RPMI8226 (cell line): ENCODE measurements at places on chromosomes 11 and 22.

GRCh38 chr22:38266120-38266519, 6.7 kb downstream of the TMEM184B start:
- DNase-seq: no peak

DNA sequence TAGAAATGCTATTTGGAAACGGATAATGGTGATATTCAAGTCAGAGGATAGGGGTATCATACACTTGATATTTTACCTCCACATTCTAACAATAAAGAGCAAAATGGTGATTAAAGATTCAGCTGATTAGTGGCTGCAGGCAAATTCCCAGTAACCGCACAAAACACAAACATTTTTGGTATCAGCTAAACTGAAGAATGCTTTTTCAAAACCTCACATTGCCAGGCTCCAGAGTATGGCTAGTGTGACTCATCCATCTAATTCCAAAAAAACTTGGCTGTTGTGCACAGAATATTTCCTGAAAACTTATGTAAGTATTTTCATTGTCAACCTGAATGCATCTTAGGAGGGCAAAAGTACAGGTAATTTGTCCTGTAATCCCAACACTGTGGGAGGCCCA, 10.9 kb downstream of the SRPRA start:
- DNase-seq: no peak

DNA sequence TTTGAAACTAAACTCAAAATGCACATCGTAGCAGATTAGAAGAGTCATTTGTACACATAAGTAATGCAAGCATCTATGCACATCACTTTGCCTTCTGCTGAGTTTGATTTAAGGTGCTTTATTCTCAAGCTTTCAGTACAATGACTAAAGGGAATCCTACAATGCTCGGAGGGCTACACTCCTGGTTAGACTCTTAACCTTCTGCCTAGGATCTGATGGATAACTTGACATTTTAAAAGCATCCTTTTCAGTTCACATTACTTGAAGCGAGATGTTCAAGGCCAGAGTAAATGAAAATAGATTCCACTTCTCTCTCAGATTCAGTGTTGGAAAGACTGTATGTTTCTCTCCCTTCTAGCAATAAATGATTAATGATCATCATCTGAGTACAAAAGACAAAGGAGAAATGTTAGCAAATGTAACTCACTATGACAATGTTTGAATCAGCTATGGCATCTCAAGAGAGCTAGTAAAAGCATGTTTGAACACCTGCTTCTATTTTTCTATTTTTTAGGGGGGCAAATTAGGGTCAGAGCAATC, 259.2 kb upstream of the ANO3 start:
- DNase-seq: no peak

GRCh38 chr22:46233231-46233630, 16.9 kb downstream of the CDPF1 start:
- DNase-seq: no peak

DNA sequence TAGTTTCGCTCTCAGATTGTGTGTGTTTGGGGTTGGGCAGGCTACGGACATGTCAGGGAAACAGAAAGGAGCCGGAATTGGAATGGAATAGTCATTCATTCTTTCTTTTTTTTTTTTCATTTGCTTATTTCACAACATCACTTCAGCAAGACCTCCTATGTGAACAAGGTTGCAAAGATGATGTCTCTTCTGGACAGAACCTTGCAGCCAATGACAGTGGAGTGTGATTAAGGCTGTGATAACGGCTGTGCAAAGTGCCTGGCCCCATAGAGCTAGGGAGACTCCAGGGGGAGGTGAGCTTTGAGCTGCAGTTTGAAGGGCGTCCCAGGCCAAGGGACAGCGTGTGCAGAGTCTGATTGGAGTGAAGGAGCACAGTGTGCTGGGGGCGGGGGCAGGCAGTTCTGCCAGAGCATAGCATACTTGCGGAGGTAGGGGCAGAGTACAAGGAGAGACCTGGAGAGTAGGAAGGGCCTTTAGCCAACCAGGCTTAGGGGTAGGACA, 3.4 kb downstream of the TIGD3 start:
- DNase-seq: no peak

- no peak for DNase-seq
Observed at GRCh38 chr11:28346721-28347120, 238.5 kb downstream of the METTL15 start.

DNA sequence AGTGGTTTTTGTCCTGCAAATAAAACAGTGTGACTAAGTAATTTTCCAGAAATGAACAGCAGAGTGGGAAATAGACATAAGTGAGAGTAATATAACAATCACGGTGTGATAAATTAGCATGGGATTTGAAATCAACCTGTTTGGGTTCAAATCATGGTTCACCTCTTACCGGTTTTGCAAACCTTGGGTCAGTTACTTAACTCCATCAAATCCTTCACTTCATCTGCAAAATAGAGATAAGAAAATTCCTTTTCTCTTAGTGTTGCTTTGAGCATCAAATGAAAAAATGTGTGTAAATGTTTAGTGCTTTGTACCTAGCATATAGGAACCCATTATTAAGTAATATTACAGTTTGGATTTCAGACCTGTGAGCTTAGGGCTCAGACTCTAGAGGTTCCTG, 152.2 kb downstream of the TEAD1 start:
- DNase-seq: no peak

DNA sequence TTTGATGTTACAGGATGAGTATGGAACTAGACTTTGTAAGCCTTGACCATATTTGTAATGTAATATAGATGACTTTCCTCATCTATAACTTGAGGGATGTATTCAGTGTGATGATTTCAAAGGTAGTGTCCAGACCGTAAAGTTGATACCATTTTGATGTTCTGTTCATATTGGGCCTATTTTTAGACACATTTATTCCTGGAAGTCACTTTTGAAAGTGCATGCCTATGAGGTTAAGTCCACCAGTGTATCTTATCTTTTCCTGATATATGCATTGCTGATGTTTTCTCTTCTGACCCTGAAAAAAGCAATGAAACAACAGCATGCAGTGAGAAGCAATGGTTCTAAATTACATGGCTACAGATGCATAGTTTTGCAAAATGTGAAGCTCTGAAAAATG, 244.7 kb upstream of the PDGFD start:
- no peak for DNase-seq

DNA sequence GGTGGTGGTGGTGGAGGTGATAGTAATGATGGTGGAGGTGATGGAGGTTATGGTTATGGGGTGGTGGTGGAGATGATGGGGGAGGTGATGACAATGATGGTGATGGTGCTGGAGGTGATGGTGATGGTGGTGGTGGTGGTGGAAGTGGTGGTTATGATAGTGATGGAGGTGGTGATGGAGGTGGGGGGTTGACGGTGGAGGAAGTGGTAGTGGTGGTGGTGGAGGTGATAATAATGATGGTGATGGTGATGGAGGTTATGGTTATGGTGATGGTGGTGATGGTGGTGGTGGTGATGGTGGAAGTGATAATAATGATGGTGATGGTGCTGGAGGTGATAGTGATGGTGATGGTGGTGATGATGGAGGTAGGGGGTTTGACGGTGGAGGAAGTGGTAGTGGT, 16.9 kb upstream of the WNT7B start:
- DNase-seq: no peak

DNA sequence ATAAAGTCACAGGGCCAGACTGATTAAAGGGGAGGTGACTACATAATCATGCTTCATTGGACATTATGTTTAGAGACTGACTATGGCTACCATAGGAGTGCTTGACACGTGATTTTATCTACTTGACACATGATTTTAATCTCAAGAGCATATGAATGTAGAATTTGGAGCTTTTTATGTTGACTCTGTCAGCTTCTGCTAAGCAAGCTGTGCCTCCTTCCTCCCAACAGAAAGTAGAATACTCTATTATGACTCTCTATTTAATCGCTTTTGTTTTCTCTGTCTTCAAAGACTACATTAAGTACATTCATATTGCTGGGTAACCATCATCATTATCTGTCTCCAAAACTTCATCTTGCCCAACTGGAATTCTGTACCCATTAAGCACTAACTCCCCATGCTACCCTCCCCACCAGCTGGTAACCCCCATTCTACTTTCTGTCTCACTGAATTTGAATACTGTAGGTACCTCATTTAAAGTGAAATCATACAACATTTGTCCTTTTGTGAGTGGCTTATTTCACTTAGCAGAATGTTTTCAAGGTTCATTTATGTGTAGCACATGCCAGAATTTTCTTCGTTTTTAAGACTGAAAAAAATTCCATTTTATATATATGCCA, 24.7 kb upstream of the ANGPTL5 start:
- no peak for DNase-seq

DNA sequence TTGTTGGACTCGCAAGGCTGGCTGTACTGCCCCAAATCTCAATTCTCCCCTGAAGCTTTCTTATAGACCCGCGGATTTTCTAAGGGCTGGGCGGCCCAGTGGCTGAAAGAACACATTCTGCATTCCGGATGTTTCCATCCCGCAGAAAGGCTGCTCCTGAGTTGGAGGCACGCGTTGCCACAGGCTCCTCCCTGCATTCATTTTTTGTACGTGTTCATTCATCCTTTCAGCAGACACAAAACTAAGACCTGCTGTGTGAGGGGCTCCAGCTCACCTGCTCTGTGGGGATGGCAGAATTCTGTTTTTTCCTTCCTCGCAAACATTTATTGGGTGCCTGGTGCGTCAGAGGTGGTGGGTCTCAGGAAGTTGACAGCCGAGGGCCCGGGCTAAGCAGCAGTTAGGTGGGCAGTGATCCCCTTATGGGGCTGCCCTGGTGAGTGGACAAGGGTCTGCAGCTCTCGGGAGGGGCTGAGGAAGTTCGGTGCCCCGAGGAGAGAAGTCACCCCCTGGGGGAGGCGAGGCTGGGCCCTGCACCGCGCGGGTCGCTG, 23.7 kb downstream of the SHANK3 start:
- DNase-seq: no peak

- DNase-seq: peak; percentile 73
Observed at GRCh38 chr22:41831383-41831782, 1.5 kb upstream of the SREBF2 start.

DNA sequence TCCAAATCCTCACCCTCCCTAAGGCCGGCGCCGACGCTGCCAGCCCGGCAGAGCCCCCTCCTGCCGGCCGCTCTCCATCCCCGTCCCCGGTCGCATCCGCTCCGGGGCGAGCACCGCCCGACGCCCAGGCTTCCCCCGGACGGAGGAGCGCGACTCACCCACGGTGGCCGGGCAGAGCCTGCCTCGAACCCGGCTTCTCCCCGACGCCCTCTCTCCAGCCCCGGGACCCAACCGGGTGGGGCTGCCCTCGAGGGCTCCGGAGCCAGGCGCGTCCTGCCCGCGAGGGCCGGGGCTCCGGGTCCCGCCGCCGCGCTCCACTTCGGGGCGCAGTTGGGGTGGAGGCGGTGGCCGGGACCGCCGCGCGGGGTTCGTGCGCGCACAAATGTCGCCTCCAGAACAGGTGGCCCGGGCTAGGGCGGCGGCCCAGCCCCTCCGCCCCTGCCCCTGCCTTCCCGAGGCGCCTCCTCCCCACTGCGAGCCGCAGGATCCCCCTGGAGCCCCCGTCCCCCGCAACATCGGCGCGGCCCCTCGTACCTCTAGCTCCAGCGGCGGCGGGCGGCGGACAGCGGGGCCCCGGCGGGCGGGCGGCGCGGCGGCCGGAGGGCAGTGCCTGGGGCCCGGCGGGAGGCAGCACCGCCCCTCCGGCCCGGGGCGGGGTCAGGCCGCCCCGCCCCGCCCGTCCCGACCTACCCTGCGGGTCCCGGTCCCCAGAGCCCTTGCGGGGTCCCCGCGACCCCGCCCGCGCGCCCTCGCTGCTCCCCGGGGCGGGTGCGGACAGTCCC, at the start of gene A4GALT:
A4GALT (minus strand) TSS at position 608 of the 782 bp plus-strand sequence. CDS start 26,919 bp downstream, outside the sequence.
- no peak for DNase-seq

DNA sequence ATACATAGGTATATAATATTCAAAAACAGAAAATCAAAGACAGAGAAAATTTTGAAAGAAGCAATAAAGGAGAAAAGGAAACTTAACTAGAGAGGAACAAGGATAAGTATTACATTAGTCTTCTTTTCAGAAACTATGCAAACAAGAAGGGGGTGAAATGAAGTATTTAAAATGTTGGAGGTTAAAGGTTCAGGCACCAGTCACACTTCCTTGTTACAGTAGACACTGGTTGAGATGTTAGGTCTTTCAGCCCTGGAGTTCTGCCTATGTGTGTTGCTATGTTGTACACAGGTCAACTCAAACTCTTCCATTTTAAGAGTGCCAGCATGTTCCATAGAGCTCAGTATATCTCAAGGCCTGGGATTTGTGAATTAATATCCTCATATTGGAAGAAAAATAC, 6.0 kb upstream of the MS4A4A start:
- no peak for DNase-seq

GRCh38 chr11:104844451-104844850, 53.8 kb downstream of the CASP12 start:
- DNase-seq: no peak

GRCh38 chr11:71201936-71202597, 50.3 kb downstream of the SHANK2 start:
- no peak for DNase-seq

DNA sequence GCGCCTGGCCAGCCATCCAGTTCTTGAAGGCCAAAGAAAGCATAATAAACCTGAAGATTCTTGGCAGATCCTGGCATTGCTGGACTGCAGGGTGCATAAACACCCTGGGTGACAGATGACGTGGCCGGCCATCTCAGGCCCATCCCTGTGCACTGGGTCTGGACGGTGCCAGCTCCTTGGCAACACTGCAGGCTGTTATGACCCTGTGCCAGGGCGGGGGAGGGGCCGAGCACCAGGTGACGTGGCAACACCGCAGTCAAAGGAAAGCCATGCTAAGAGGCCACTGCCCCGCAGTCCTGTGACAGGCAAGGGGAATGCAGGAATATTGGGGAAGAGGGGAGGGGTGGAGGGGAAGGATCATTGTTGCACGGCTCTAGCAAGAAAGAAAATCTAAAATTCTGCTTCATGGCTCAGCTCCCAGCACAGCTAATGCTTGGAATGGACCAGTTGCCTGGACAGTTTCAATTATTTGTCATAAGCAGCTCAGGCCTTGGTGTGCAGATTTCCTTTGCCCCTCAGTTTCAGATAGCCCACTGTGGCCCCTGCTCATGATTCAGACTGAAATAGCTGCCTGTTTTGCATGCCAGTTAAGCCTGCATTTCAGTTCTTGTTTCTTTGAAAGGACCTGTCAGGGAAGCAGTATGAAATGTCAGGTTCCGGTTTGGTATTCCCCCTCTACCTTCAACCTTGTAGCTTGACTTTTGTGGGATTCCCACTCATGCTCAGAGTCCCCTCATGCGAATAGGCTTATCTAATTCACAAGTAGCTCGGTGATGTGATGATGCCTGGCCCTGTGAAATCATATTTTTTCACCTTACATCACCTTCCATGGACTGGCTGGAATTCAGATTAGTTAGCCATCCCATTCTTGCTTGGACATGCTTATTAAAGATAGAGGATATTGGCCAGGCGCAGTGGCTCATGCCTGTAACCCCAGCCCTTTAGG, 29.7 kb upstream of the DDX6 start:
- DNase-seq: peak; percentile 69
